ENCODE measurements at places on chromosomes 13 and 19.
A peak's percentile ranks its signal among the peaks of the same experiment; 100 is the strongest.

GRCh38 chr19:19485998-19486290 lies 29.4 kb downstream of the TSSK6 start:
- no peak for DNase-seq

- peak; percentile 28 for DNase-seq
Measured at GRCh38 chr19:49327878-49328544, 3.0 kb upstream of the SLC6A16 start.

DNA sequence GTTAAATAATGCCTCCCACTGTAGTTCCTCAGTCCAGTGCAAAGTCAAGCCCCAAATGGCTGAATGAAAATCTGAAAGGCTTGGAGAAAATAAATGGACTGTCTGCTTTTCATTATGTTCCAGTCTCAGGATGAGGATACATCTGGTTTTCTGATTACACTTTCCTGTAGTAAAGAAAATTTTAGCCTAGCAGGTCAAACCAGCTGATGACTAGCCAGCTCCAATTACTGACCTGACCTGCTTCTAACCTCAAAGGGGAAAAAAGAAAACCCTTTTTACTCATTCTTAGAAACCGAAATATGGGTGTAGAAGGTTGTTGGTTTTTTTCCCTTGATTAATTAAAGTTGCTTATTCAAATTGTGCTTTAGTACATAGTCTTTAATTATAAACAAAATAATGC lies 418.4 kb downstream of the EFNB2 start:
- DNase-seq = no peak

- DNase-seq = no peak
Measured at GRCh38 chr13:54173996-54174395, 1145.4 kb downstream of the OLFM4 start.

GRCh38 chr13:110399801-110400200 lies 92.7 kb downstream of the COL4A2 start:
- DNase-seq = no peak

- peak; percentile 22 for DNase-seq
Measured at GRCh38 chr19:16386619-16387240, 62.1 kb downstream of the KLF2 start.

- no peak for DNase-seq
Measured at GRCh38 chr13:41710771-41711170, 250.1 kb downstream of the VWA8 start.

GRCh38 chr19:29538146-29538545 lies 12.4 kb downstream of the VSTM2B start:
- no peak for DNase-seq

GRCh38 chr13:21528616-21529015 lies 69.5 kb upstream of the ZDHHC20 start:
- DNase-seq = no peak

DNA sequence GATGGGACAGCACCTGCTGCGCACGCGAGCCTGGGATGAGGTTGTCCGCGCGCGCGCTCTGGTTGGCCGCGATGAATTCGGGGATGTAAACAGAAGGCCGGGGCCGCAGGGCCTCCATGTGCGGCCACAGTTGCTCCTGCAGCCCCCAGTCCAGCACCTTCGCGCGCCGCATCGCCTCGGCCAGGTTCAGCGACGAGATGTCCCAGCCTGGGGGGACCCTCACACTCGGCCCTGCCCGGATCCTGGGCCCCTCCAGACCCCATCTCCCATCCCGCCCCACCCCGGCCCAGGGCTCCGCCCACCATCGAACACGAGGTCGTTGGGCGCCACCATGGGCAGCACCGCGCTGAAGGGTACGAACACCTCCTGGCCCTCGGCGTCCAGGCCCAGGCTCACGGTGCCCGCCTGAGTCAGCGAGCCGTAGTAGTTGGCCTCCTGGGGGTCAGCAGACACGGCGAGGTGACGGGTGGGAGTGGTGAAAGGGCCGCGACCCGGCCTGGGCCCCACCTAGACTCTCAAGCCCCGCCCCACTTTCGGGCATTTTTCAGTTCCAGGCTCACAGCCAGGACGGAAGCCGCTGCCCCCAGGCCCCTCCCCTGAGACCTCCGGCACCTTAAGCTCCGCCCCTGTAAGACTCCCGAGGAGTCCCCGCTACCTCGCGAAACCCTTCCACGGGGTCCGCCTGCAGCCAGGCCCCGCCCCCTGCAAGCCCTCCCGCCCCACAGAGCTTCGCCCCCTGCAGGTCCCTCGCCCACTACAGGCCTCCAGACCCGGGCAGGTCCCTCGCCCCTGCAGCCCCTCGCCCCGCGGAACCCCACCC lies 1.1 kb downstream of the ISYNA1 start:
- DNase-seq = peak; percentile 55

- DNase-seq = no peak
Measured at GRCh38 chr13:97125810-97126738, 96.1 kb upstream of the MBNL2 start.

GRCh38 chr19:31519908-31520307 lies 170.7 kb upstream of the TSHZ3 start:
- DNase-seq = no peak

DNA sequence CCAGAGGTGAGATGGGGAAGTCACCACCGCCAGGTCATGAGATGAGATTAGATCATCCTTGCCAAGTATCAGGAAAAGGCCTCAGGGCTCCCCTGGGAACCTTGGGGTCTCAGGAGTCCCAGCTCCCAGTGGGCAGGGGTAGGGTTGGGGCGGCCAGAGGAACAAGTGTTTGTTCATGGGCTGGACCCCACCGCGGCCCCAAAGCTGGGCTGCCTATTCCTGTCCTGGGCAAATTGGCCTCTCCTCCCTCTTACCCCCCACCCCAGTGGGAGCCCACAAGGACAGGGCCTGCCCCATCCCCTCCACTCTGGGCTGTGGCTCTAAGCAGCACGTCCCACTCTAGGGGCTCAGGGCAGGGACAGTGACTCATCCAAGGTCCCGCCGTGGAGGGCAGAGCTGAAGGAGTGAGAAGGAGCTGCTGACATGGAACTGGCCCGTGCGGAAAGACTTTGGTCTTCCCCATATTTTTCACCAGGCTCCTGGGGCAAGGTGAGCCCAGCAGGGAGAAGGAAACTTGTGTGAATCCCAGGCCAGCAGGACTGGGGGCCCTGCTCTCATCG lies 4.0 kb upstream of the HCN2 start:
- no peak for DNase-seq

GRCh38 chr13:100483841-100484381 lies 104.7 kb downstream of the GGACT start:
- no peak for DNase-seq

- no peak for DNase-seq
Measured at GRCh38 chr19:8144273-8144995, 5.0 kb downstream of the FBN3 start.

GRCh38 chr19:43498233-43498842 lies 6.2 kb downstream of the PHLDB3 start:
- DNase-seq = no peak

DNA sequence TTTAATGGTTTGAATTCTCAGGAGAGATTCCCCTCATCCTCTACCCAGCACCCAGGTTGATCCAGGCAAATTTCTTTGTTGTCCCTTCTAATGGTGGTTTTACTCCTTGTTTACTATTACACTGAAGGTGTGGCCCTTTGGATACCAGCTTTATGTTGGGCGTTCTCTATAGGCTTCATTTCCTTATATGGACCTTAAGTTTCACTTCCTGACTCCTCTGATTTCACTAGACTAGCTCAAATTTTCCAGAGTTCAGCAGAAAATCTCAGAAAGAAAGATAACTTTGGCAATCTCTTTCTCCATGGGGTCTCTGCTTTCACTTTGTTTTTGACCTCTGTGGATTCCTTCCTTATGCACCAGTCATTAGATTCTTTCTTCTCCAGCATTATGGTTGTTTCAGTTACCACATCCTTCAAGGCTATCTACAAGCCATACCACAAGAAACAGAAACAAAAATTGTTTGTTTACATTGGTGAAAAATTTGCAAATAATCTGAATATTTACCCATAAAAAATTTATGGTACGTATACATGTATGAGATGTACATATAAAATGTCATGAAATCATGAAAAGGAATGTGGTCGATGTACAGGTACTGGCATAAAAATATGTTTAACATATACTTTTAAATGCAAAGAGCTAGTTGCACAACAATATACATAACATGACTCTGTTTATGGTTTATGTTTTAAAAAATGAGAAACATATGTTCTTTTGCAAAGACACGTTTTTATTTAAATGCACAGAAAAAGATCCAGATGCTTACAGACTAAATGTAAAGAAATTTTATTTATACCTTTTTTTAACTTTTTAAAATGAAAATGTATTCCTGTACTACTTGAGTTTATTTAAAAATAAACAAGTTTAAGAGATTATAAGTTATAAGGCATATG lies 212.6 kb downstream of the LACC1 start:
- DNase-seq = no peak

DNA sequence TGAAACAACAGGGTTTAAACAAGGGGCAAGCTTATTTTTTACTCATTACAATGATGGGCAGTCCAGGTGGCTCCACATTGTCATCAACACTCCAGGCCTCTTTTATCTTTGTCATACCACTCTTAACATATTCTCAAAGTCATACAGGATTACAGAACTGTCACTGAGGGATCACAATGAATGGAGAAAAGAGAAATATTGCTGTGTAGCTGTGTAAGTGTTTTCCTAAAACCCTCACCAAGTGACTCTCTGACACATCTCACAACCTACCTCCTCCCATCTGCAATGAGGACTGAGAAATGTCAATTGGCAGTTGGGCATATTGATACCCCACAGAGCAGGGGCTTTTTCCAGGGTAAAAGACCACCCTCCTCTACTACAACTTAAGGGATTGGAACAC lies 562.1 kb downstream of the TBC1D4 start:
- DNase-seq = no peak

DNA sequence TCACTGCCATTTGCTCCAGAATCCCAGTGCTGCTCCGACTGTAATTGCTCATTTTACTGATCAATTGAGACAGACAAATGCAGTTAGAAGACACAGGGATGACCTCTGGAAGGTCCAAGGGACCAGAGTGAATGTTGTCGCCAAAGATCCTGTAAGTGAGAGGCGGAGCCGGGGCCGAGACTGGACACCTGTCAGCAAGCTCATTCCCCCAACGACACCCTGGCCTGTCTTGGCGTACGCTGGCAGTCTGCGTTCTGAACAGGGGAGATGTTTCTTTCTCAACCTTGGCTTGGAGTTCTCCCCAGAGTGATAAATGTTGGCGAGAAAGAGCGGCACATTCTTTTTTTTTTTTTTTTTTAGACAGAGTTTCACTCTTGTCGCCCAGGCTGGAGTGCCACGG lies 24.2 kb downstream of the GADD45B start:
- DNase-seq = no peak

DNA sequence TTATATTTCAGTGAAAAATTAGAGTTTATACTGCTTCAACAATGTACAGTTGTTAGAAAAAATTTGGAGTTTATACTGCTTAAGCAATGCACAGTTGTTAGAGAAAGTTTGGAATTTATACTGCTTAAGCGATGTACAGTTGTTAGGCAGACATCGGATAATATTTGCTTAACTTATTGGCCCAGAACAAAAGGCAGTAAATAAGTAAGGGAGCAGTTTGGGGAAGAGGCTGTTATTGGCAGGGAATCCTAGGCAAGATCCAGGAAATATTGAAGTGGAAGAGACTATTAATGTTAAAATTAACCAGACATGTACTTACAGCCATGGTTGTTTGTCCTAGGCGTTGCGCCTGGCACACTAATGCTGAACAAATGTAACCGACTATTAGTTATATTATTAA lies 166.9 kb downstream of the GPC5 start:
- DNase-seq = no peak

GRCh38 chr19:46975011-46975924 lies 44.4 kb upstream of the NPAS1 start:
- no peak for DNase-seq

DNA sequence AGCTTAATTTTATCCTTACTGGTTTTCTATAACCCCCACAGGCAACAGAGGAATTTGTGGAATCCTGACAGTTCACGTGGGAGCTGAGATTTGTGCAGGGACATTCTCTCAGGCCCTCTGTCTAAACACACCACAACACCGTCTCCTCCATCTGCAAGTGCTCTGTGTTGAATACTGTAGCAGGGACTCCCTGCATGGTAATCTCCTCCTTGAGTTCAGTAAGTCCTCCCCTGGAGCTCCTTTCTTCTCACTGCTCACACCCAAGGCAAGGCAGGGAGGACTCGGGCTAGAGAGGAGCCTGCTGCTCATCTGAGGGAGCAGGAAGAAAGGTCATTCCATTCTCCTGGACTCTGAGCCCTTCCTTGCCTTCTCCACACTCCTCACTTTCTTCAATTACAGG lies 348.2 kb downstream of the KCTD12 start:
- no peak for DNase-seq

GRCh38 chr13:40772765-40773473 lies 1.9 kb upstream of the MRPS31 start:
- no peak for DNase-seq

GRCh38 chr13:44352202-44352601 lies 21.4 kb upstream of the SERP2 start:
- no peak for DNase-seq
